Thyroid gland (tissue), 4 donors: ENCODE measurements at places on chromosomes 3 and 15.

GRCh38 chr3:172577987-172578570, 54.8 kb upstream of the TNFSF10 start:
- no peaks in the 10 kb centered on the region for H3K27me3 ChIP-seq
- H3K27ac ChIP-seq = no peak overlapping the region
- no peak overlapping the region for H3K4me3 ChIP-seq
- no peaks in the 10 kb centered on the region for H3K4me1 ChIP-seq

DNA sequence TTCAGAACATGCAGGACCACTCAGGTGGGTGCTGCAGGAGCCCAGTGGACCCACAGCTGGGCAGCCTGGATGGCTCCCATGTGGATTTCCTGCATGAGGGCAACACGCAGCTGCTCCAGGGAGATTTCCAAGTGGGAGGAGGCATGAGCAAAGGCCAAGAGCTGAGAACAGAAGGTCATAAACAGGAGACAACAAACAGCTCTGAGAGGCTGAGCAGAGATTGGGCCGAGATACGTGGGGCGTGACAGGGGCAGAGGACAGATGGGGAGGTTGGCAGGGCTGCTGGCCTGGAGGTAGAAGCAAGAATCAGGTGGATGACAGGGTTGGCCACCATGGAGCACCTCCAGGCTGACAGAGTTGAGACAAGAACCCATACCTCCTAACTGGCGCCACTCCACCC, 2.9 kb downstream of the PHGR1 start:
- H3K36me3 ChIP-seq = no peaks in the 10 kb centered on the region
- no peak overlapping the region for H3K4me3 ChIP-seq
- no peaks in the 10 kb centered on the region for H3K27me3 ChIP-seq
- no peak for DNase-seq
- H3K27ac ChIP-seq = no peak overlapping the region

- H3K36me3 ChIP-seq = no peaks in the 10 kb centered on the region
- no peak for DNase-seq
- no peak overlapping the region for H3K27ac ChIP-seq
- H3K4me1 ChIP-seq = no peaks in the 10 kb centered on the region
- no peak overlapping the region for H3K4me3 ChIP-seq
- H3K27me3 ChIP-seq = no peaks in the 10 kb centered on the region
These were observed 107.5 kb upstream of the MRPS22 start for GRCh38 chr3:139236336-139236735.

GRCh38 chr3:124814620-124815421, 72.3 kb downstream of the ITGB5 start:
- H3K4me1 ChIP-seq = peaks cover 16% of the 10 kb centered on the region
- H3K27ac ChIP-seq = no peak overlapping the region
- DNase-seq = no peak

GRCh38 chr15:49088996-49089395, 42.8 kb upstream of the SECISBP2L start:
- H3K4me1 ChIP-seq = peaks cover 15% of the 10 kb centered on the region
- H3K27me3 ChIP-seq = no peaks in the 10 kb centered on the region
- DNase-seq = no peak
- no peaks in the 10 kb centered on the region for H3K36me3 ChIP-seq
- H3K4me3 ChIP-seq = no peak overlapping the region

GRCh38 chr3:119258915-119259314, 18.2 kb upstream of the B4GALT4 start:
- H3K4me3 ChIP-seq = no peak overlapping the region
- no peaks in the 10 kb centered on the region for H3K27me3 ChIP-seq
- no peak for DNase-seq

GRCh38 chr15:29014493-29014892, 128.7 kb downstream of the APBA2 start:
- DNase-seq = no peak
- H3K27ac ChIP-seq = no peak overlapping the region
- H3K27me3 ChIP-seq = no peaks in the 10 kb centered on the region
- no peaks in the 10 kb centered on the region for H3K4me1 ChIP-seq
- no peak overlapping the region for H3K4me3 ChIP-seq

GRCh38 chr3:57060089-57060821, at the start of gene SPATA12:
Gene SPATA12, plus strand, starts transcription at chr3:57060664. Its CDS starts 13,031 bp downstream, at chr3:57073695.
- H3K27ac ChIP-seq = peak within 1 kb of the TSS; percentile 73
- no peaks in the 10 kb centered on the region for H3K27me3 ChIP-seq
- H3K36me3 ChIP-seq = no peaks in the 10 kb centered on the region
- peaks cover 30% of the 10 kb centered on the region for H3K4me1 ChIP-seq
- DNase-seq = peak; percentile 53

- DNase-seq = no peak
- no peak overlapping the region for H3K4me3 ChIP-seq
- H3K4me1 ChIP-seq = no peaks in the 10 kb centered on the region
- H3K27me3 ChIP-seq = no peaks in the 10 kb centered on the region
- no peaks in the 10 kb centered on the region for H3K36me3 ChIP-seq
- no peak overlapping the region for H3K27ac ChIP-seq
These were observed 102.6 kb upstream of the GAP43 start for GRCh38 chr3:115520651-115521245.

DNA sequence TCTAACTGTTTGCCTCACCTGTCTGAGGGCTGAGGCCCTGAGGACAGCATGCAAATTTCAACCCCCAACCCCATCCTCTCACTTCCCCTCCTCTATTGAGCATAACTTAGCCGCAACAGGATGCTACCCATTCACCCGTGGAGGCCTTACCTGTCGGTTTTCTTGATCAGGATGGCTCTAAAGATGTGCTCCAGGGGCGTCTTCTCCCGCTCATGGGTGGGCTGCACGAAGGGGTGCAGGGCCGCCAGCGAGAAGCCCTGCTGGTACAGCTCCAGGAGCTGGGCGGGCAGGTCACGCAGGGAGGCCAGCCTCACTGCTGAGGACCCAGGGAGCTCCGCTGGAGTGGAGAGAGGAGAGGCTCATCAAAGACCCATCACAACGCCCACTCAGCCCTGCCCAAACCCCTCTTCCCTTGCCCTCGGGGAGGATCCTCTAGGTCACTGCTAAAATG, 79.8 kb downstream of the RFTN1 start:
- H3K4me3 ChIP-seq = no peak overlapping the region
- no peak for DNase-seq
- peaks cover 7% of the 10 kb centered on the region for H3K4me1 ChIP-seq

GRCh38 chr3:55646121-55646520, 159.0 kb upstream of the WNT5A start:
- no peak for DNase-seq
- no peaks in the 10 kb centered on the region for H3K27me3 ChIP-seq
- H3K4me3 ChIP-seq = no peak overlapping the region
- no peaks in the 10 kb centered on the region for H3K4me1 ChIP-seq
- H3K27ac ChIP-seq = no peak overlapping the region
- no peaks in the 10 kb centered on the region for H3K36me3 ChIP-seq

DNA sequence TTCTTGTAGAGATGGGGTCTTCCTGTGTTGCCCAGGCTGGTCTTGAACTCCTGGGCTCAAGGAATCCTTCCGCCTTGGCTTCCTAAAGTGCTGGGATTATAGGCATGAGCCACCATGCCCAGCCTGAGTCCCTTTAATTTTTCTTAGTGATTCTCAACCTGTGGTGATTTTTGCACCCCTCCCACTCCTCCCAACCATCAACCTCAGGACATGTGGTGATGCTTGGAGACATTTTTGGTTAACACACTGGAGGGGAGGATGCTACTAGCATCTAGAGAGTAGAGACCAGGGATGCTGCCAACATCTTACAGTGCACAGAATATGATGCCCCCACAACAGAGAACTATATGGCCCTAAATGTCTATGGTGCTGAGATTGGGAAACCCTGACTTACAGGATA, 83.0 kb upstream of the LMOD3 start:
- no peak overlapping the region for H3K4me3 ChIP-seq

DNA sequence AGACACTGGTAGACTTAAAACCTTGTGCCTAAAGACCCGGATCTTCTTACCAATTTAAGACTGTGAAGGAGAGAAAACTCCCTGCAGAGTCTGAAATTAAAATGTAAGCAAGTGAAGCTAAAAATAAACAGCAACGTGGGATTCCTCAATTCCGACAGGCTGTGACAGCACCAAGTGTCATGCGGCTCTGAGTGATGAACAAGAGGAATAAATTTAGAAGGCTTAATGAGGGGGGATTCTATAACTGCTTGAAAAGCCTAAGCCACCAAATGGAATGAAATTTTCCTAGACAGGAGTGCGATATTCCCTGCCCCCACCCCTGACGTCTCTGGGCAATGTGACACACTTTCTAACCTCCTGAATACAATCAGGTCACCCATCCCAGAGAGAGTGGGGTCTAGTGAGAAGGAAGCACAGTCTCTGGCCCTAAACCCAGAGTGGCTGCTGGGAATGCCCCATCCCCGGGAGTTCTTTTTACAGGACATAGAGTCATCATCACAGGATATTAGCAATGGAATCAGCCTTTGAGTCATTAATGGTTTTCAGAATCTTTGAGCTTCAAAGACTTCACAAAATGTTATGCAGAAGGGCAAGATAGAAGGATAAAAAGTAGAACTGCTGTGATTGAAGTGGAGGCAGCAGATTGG, 114.3 kb downstream of the EDEM1 start:
- no peaks in the 10 kb centered on the region for H3K4me1 ChIP-seq
- H3K27me3 ChIP-seq = no peaks in the 10 kb centered on the region
- no peak overlapping the region for H3K27ac ChIP-seq
- no peak for DNase-seq
- no peak overlapping the region for H3K4me3 ChIP-seq

- no peaks in the 10 kb centered on the region for H3K36me3 ChIP-seq
- no peak overlapping the region for H3K4me3 ChIP-seq
- DNase-seq = no peak
- H3K4me1 ChIP-seq = peaks cover 17% of the 10 kb centered on the region
- H3K27me3 ChIP-seq = no peaks in the 10 kb centered on the region
These were observed 159.6 kb downstream of the GHSR start for GRCh38 chr3:172288651-172289050.

DNA sequence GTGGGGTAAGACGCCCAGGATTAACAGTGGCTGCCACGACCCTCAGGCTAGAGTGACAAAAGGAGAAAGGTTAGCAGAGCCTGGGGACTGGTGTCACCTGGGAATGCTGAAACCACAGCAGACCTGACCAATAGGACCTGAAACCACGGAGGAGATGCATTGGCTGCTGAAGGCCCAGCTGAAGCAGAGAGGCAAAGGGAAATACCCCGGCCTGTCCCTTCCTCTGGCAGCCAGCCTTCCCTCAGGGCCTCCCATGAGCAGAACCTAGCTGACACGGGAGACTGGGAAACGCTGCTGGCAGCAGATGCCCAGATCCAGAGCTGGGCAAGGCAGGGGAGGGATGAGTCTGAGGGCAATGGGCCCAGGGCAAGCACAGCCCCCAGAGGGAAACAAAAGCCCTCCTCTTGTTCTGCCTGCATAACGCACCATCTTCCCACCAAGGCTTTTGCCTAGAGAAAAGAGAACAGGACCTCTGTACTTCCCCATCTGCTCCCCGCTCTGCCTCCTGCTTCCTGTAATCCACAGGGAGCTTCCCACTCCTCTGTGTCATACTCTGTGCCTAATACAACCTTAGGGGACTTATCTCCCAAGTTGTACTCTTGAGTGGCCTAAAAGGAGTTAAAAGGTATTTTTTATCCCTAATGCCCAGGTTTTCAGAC, 216.2 kb downstream of the ABHD5 start:
- no peaks in the 10 kb centered on the region for H3K36me3 ChIP-seq
- DNase-seq = no peak
- no peaks in the 10 kb centered on the region for H3K4me1 ChIP-seq
- H3K27ac ChIP-seq = no peak overlapping the region
- no peak overlapping the region for H3K4me3 ChIP-seq

- no peaks in the 10 kb centered on the region for H3K27me3 ChIP-seq
- no peaks in the 10 kb centered on the region for H3K36me3 ChIP-seq
- H3K4me3 ChIP-seq = peak within 1 kb of the TSS; percentile 35
- DNase-seq = peak; percentile 89
- peaks cover 3% of the 10 kb centered on the region for H3K4me1 ChIP-seq
These were observed at the start of gene BUB1B for GRCh38 chr15:40160689-40161688. Gene BUB1B, plus strand, starts transcription at chr15:40161069. Its CDS starts 152 bp downstream, at chr15:40161221.

DNA sequence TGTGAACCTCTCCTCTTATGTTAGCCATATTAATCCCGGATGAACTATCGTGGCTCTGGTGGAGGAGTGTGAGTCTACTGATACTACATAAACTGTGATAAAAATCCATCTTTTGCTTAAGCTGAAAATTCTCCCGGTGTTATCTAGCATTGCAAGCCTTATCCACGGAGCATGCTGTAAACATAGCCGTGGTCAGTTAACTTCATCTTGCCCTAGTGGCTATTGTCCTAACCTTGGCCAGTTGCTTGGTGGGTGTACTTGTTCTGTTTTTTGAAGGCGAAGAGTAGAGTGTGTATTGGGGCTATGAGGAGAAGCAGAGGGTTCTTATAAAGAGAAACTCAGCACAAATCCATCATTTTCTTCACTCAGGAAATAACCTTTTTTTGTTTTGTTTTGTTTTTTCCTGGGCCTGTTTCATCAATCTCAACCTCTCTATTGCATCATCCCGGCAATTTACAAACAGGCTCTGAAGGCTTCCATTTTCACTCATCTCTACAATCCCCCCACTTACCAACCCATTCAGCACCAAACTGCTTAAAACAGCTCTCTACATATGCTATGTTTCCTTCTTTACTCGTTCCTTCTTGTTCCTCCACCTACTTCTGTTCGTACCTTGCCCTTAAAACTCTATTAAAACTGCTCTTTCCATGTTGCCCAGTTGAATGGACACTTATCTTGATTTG, 135.5 kb upstream of the PTX3 start:
- no peak overlapping the region for H3K4me3 ChIP-seq
- H3K36me3 ChIP-seq = no peaks in the 10 kb centered on the region
- no peaks in the 10 kb centered on the region for H3K4me1 ChIP-seq
- no peaks in the 10 kb centered on the region for H3K27me3 ChIP-seq
- no peak overlapping the region for H3K27ac ChIP-seq
- DNase-seq = no peak

GRCh38 chr3:128494367-128494650, 1.3 kb upstream of the GATA2 start:
- no peak overlapping the region for H3K4me3 ChIP-seq
- no peak overlapping the region for H3K27ac ChIP-seq
- H3K4me1 ChIP-seq = peaks cover 6% of the 10 kb centered on the region

GRCh38 chr3:134197681-134198261, 52.9 kb downstream of the RYK start:
- H3K36me3 ChIP-seq = no peaks in the 10 kb centered on the region
- no peaks in the 10 kb centered on the region for H3K27me3 ChIP-seq
- H3K27ac ChIP-seq = no peak overlapping the region
- H3K4me1 ChIP-seq = no peaks in the 10 kb centered on the region

GRCh38 chr3:153897842-153898241, 223.3 kb upstream of the ARHGEF26 start:
- no peak overlapping the region for H3K27ac ChIP-seq
- H3K36me3 ChIP-seq = no peaks in the 10 kb centered on the region
- H3K4me3 ChIP-seq = no peak overlapping the region
- no peaks in the 10 kb centered on the region for H3K27me3 ChIP-seq

GRCh38 chr3:67109651-67110204, 111.6 kb downstream of the KBTBD8 start:
- no peak for DNase-seq
- H3K36me3 ChIP-seq = no peaks in the 10 kb centered on the region
- H3K4me1 ChIP-seq = no peaks in the 10 kb centered on the region
- no peak overlapping the region for H3K27ac ChIP-seq
- H3K4me3 ChIP-seq = no peak overlapping the region
